ENCODE measurements at places on chromosomes 3 and 15.

GRCh38 chr3:156530980-156531379, 23.9 kb downstream of the SSR3 start:
- DNase-seq: no peak

- DNase-seq: no peak
These were observed 67.9 kb upstream of the UNC13C start for GRCh38 chr15:53910236-53910849.

DNA sequence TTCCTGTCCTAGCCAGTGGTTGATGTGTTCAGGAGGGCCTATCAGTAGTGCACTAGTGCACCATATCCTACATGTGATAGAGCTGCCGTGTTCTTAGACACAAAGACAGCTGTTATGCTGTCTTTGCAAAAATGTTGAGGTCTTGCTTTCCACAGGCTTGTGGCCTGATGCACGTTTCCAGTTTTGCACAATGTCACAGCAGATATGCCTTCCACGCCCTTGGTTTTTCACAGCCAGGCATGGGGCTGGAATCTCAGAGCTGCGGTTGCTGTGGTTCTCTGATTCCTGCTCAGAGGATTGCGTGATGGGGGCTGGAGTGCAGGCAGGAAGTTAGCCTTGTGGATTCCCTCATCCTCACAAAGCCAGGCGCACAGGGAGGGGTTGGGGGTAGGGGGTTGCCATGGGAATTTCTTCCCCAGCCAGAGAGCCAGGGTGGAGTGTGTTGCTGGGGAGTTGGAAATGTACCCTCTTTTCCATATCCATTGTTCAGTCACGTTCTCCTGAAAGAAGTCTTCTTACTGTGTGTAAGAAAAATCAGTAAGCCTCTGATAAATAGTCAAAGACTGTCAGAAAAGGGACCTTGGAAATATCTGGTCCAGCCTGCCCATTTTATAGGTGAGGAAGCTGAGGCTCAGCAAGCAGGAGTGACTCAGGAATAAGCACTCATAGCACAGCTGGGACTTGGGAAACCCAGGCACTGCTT, 79.4 kb downstream of the SMAD3 start:
- DNase-seq: peak; percentile 96

- DNase-seq: no peak
These were observed 66.4 kb downstream of the CNOT10 start for GRCh38 chr3:32751377-32751776.

DNA sequence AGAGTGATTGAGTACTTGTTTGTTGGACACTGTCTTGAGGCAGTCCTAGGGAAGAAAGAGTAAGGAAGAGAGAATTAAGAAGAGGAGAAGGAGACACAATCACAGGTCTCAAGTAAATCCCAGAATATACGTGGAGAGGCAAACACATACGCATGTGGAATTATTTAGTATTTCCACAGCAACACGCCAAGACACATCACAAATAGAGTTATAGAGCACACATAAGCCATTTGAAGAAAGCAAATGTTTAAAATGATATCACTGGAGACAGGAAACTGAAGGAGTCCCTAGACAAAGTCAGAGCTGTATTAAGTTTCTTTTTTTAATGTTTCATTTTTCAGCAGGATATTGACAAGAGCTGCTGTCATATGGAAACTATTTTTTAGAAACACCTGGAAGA, 206.1 kb upstream of the LRIG1 start:
- no peak for DNase-seq
